Stimulated activated CD4-positive, alpha-beta T cell treated with anti-CD3 and anti-CD28 coated beads, Interleukin-1b, Interleukin-23, amount 100 ng/mL, for 1 hour (primary cell): ENCODE measurements at places on chromosomes 2 and 18.

- no peak for DNase-seq
These were observed 1.9 kb downstream of the PER2 start for GRCh38 chr2:238286551-238286950.

- DNase-seq = no peak
These were observed 15.7 kb downstream of the PHOSPHO2 start for GRCh38 chr2:169709981-169710380.

DNA sequence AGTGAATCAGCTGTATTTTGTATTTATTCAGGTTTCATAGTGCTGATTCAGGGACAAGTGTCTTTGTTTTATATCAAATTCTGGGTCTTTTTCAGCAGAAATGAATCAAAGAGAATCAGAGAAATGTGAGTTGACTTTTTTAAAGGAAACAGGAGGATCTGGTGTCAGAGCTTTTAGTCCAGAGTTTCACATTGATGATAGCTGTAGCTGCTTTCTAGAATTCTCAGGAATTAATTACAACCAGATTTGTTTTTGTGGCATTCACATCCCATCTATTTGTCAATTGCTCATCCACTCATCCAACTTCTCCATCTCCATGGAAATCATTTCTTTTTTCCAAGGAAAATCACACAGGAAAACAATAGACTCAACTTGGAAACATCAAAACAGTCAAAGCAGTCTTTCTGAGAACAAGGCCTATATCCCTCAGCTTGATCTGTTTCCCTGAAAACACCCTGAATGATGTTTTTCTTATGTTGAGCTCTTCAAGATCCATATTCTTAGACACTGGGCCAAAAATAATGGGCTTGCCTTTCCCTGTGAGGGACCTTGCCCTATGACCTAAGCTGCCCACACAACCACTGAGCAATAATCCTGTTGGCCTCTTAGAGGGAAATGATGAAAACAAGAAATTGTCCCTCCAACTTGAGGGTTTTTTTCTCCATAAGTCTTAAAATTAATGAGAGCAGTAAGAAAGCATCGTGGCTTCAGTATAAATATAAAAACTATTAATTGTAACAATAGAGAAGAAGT is 249.5 kb upstream of the FN1 start:
- DNase-seq = no peak

DNA sequence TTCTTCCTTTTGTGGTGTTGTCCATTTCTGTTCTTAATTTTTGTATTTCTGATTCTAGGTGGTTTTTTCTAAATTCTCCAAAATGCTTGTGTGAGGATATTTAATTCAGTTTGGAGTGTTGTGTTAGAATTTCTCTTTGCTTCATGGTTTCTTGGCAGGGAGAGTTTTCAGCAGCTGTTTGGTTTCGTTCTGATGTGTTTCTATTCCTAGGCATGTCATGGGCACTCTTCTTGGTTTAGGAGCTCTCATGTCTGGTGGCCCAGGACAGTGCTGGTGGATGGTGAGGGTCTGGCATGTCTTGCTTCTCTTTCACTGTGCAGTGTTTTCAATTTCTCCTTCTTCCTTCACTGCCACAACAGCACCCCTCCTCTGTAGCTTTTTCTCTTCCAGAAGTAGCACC is 52.9 kb downstream of the OSBPL6 start:
- DNase-seq = no peak

- no peak for DNase-seq
These were observed 29.2 kb downstream of the KCTD1 start for GRCh38 chr18:26519114-26519513.

DNA sequence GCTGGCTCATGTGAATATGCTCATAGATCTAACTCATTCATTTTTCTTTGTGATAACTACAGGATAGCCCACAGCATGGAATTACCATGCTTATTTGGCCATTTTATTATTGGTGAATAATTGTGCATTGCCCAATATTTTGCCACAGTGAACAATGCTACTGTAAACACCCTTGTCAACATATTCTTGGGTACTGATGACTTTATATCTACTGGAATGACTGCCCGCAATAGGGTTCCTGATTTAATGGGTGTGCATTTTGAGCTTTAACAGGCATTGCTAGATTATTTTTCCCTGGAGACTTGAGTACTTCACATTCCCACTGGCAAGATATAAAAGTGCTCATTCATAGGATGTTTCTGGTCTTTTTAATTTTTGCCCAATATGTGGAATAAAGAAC is 42.7 kb upstream of the EVA1A start:
- DNase-seq = no peak

- no peak for DNase-seq
These were observed 45.6 kb upstream of the LPIN2 start for GRCh38 chr18:3058328-3059191.

- DNase-seq = no peak
These were observed 16.2 kb downstream of the EPB41L3 start for GRCh38 chr18:5527603-5528002.

GRCh38 chr18:79953971-79954651 is 2.7 kb upstream of the SLC66A2 start:
- DNase-seq = no peak

- DNase-seq = no peak
These were observed 45.5 kb upstream of the DNMT3A start for GRCh38 chr2:25386971-25387875.

GRCh38 chr2:237594514-237594871 is 4.0 kb upstream of the RAB17 start:
- DNase-seq = no peak

DNA sequence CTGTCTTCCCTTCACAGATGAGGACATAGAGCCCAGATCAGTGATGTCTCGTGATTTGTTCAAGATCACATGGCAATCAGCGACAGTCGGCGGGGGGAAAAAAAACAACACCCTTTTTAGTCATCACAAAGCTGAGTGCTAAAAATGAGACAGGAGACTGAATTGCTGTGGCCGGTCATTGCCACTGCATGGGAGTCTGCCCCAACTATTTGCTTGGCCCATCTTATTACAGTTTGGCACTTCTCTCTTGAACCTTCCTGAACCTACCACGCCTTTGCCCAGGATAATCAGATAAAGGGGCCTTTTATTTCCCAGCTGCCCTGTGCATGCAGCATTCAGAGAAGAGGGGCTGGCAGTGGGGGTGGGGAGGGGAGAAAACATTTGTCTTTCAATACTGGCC is 42.7 kb downstream of the SETBP1 start:
- DNase-seq = no peak

DNA sequence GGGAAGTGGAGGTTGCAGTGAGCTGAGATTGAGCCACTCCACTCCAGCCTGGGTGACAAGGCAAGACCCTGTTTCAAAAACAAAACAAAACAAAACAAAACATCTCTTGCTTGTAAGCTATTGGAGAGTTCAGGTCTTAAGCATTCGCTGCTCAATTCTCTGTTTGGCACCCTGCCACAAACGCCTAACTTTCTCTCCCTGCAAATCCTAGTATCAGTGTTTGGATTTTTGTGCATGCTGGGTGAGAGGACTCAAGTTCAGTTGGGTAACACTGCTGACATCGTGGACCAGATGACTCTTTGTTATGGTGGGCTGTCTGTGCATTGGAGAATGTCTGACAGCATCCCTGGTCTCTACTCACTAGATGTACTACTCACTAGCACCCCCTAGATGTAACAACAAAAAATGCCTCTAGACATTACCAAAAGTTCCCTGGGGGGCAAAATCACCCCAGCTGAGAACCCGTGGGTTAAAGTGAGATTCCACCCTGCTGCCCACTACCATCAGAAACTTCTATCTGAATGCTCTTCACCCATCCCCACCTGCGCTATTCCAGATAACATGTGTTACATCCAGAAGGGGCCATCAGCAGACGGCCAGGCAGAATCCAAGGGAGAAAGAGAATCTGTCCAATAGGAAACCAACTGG is 50.9 kb downstream of the CACNB4 start:
- no peak for DNase-seq

DNA sequence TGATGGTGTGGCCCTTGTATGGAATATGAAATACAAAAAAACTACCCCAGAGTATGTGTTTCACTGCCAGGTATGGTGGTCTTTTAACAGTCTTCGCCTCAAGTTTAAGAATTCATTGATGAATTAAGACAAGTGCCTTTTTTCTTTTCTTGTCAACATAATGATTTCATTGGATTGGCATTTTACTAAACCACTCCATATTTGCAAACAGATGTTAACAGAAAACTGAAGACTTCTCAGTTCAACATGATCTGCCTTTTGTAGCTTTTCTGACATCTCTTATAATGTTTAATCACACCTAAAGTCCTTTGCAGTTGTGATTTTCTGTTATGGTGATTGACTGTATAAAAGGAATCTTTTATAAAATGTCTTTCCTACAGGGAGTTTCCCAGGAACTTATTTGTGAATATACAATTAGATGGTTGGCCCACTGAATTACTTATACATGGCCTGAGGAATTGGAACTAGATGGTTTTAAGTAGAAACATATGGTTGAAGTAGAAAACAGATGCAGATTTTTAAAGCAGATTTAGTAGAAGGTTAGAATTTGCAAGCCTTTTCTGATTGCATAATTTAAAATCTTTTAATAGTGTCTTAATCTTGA is 39.7 kb downstream of the DYNC1I2 start:
- DNase-seq = no peak

GRCh38 chr18:363301-364085 is 95.6 kb upstream of the THOC1 start:
- DNase-seq = no peak

GRCh38 chr2:212088353-212088752 is 450.2 kb downstream of the ERBB4 start:
- DNase-seq = no peak

- DNase-seq = no peak
These were observed 4.3 kb upstream of the INO80C start for GRCh38 chr18:35502052-35502451.

DNA sequence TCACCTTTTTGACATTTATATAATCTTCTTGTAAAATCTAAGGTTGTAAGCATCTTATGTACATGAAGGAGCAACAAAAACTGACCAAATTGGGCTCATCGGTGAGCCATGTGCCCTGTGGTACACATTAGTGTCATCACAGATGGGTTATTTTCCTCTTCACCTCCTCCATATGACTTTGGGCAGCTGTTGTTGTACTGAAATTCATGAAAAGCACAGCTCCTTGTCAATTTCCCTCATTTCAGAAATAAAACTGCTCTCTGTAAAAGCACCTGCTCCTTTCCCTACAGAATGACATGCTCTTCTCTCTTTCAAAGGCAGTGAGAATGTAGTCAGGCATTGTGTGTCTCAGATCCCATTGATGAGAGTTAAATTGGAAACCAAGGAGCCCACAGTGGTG is 42.0 kb downstream of the DTNA start:
- DNase-seq = no peak

- no peak for DNase-seq
These were observed 239.7 kb downstream of the FAM210A start for GRCh38 chr18:13486686-13487085.

DNA sequence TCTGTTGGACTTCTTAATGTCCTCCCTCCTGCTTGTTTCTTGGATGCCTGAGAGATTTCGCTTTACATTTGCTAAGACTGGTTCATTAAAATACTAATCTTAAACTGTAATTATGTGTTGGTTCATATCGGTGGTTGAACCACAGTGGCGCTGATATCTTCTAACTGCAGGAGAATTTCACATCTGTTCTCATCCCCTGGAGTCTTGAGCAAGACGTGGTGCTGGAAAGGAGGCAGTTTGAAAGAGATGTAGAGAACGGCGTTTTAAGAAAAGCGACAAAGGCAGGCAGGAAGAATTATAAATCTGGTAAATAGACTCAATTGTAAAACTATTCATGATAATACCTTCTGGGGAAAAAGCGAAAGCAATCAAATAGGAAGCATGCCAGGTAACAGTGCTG is 79.5 kb downstream of the NXPH2 start:
- no peak for DNase-seq

GRCh38 chr2:122960759-122961641 is 1064.1 kb upstream of the CNTNAP5 start:
- DNase-seq = no peak

- no peak for DNase-seq
These were observed 46.8 kb downstream of the ATOH8 start for GRCh38 chr2:85800586-85800985.
